SJSA1 (cell line): ENCODE measurements at places on chromosomes 2 and 18.

DNA sequence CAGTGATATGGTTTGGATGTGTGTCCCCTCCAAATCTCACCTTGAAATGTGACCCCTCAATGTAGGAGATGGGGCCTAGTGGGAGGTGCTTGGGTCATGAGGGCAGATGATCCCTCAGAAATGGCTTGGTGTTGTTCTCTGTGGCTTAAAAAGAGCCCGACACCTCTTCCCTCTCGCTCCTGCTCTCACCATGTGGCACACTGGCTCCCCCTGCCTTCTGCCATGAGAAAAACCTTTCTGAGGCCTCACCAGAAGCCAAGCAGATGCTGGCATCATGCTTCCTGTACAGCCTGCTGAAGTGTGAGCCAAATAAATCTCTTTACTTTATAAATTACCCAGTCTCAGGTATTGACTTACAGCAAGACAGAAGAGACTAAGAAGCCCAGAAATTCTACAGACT, 357.1 kb downstream of the NRXN1 start:
- DNase-seq, result no peak

GRCh38 chr2:170002096-170002495, 174.8 kb downstream of the UBR3 start:
- DNase-seq, result no peak

GRCh38 chr18:963276-963675, 58.6 kb downstream of the ADCYAP1 start:
- no peak for DNase-seq

- peak; percentile 3 for DNase-seq
These were observed 32.6 kb downstream of the ABCA12 start for GRCh38 chr2:215105607-215106354.

- peak; percentile 85 for DNase-seq
These were observed 118.4 kb downstream of the BMPR2 start for GRCh38 chr2:202494300-202495229.

GRCh38 chr18:25126751-25127150, 225.2 kb downstream of the ZNF521 start:
- DNase-seq, result no peak
